Lung (tissue), 17 donors: ENCODE measurements at places on chromosomes 16 and 17. TPM values are rescaled to one million over a fixed set of nuclear protein-coding genes. Genes with fewer than 3 reads are reported as not detected.
A peak's percentile ranks its signal among the peaks of the same experiment; 100 is the strongest.

SPATA2L gene
- total RNA-seq = 17.3 TPM

MAP2K4 gene
- total RNA-seq = 63.6 TPM

HLF gene
- 9.9 TPM for total RNA-seq

MARCHF10 gene
- total RNA-seq = 13.8 TPM

PFN1 gene
- total RNA-seq = 827 TPM

TMIGD1 gene
- total RNA-seq = not detected

TRIM65 gene
- total RNA-seq = 12.7 TPM

KCNH4 gene
- 0.11 TPM for total RNA-seq

DNA sequence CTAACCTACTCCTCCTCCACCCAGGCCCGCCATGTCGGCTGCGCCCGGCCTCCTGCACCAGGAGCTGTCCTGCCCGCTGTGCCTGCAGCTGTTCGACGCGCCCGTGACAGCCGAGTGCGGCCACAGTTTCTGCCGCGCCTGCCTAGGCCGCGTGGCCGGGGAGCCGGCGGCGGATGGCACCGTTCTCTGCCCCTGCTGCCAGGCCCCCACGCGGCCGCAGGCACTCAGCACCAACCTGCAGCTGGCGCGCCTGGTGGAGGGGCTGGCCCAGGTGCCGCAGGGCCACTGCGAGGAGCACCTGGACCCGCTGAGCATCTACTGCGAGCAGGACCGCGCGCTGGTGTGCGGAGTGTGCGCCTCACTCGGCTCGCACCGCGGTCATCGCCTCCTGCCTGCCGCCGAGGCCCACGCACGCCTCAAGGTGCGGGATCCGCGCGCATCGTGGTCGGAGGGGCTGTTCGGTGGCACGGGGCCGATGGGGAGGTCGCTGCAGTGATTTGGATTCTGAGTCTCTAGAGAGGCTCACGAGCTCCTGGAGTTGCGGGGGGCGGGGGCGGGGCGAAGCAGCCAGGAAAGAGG, 878 bp downstream of the TRIM72 start:
- no peak for DNase-seq
- peak overlapping the region; percentile 3 for H3K4me3 ChIP-seq
- H3K36me3 ChIP-seq = no peaks in the 10 kb centered on the region
- peaks cover 4% of the 10 kb centered on the region for H3K4me1 ChIP-seq
- H3K27me3 ChIP-seq = no peaks in the 10 kb centered on the region
- no peak overlapping the region for H3K27ac ChIP-seq

DNA sequence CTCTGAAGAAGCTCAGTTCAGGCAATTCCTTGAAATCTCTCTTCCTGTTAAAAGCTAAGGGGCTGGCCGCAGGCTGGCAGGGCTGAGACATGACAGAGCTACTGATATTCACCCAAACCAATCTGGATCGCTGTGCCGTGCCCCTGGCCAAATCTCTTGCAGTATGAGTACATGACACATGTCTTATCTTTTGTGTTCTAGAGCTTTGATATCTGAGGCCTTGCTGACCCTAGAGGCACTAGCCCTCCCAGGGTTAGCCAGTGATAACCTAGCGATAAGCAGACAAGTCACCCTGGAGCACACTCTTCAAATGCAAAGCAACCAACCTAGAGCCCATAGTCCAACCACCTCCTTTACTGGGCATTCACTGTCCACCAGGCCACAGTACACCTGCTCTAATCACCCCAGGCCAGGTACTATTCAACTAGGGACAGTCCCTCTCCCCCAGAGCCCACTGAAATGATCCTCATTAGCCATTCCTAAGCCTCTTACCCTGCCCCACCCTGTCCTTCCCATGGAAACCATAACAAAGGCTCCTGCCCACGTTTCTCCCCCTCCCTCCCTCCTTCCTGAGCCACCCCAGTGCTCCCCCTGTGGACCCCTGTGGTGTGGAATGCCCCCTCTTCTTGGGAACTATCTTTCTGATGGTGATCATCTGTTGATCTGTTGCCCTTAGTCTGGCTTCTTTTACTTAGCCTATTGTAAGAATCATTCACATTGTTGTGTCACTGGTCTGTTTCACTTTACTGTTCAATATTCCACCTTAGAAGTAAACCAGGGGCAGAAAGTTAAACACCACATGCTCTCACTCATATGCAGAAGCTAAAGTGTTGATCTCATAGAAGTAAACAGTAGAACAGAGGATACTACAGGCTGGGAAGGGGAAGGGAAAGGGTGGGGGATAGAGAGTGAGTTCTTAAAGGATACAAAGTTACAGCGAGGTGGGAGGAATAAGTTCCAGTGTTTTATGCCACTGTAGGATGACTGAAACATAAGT, 52.5 kb downstream of the TEKT5 start:
- H3K36me3 ChIP-seq = no peaks in the 10 kb centered on the region
- no peaks in the 10 kb centered on the region for H3K27me3 ChIP-seq
- H3K27ac ChIP-seq = no peak overlapping the region
- H3K4me1 ChIP-seq = no peaks in the 10 kb centered on the region
- DNase-seq = no peak

GRCh38 chr16:25888868-25889267, 197.1 kb downstream of the HS3ST4 start:
- no peaks in the 10 kb centered on the region for H3K4me1 ChIP-seq
- H3K27ac ChIP-seq = no peak overlapping the region
- no peak overlapping the region for H3K4me3 ChIP-seq
- H3K36me3 ChIP-seq = no peaks in the 10 kb centered on the region

DNA sequence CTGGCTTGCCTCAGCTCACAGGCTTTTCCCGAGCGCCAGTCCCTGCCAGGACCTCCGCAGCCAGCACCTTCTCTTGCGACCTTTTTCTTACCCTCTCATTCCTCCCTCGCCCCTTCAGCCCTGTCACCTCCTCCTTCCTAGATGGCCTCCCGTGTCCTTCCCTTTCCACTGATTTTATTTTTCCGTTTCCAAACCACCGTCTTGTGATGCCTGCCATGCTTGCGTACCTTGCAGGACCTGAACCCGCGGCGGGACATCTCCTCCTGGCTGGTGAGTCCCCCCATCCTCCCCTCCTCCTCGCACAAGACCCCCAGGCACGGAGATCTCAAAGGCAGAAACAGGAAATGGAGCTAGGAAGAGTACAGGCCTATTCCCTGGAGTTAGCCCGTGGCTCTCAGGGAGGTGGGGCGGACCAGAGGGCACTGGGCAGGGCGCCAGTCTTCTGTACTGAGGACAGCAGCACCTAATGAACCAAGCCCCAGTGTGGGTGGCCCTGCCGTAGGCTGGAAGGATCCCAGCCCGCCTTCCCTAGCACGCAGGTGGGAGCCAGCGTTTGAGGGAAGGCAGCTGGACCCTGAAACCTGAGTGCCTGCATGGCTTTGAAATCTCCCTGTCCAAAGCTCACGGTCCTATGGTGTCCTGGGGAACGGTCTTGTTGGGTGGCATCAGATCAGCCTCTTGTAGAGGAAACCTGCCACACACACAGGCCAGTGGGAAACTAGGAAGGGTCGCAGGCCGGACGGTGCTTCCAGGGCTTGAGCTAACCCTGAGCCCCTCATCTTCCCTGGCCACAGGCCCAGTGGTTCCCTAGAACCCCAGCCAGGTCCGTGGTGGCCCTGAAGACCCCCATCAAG, 612 bp downstream of the CISD3 start:
- DNase-seq = peak; percentile 66
- H3K4me3 ChIP-seq = peak overlapping the region; percentile 59
- peak overlapping the region; percentile 75 for H3K27ac ChIP-seq
- no peaks in the 10 kb centered on the region for H3K27me3 ChIP-seq
- no peaks in the 10 kb centered on the region for H3K36me3 ChIP-seq

GRCh38 chr17:74211912-74212208, 1.5 kb upstream of the TTYH2 start:
- no peaks in the 10 kb centered on the region for H3K27me3 ChIP-seq
- H3K4me3 ChIP-seq = no peak overlapping the region
- no peak for DNase-seq

- no peaks in the 10 kb centered on the region for H3K36me3 ChIP-seq
- no peak for DNase-seq
- no peaks in the 10 kb centered on the region for H3K27me3 ChIP-seq
These were observed 627.4 kb downstream of the KCNJ2 start for GRCh38 chr17:70796757-70797156.

- H3K4me1 ChIP-seq = no peaks in the 10 kb centered on the region
- no peak for DNase-seq
- H3K4me3 ChIP-seq = no peak overlapping the region
- H3K36me3 ChIP-seq = no peaks in the 10 kb centered on the region
- no peak overlapping the region for H3K27ac ChIP-seq
These were observed 114.0 kb downstream of the SPECC1 start for GRCh38 chr17:20123209-20123608.

DNA sequence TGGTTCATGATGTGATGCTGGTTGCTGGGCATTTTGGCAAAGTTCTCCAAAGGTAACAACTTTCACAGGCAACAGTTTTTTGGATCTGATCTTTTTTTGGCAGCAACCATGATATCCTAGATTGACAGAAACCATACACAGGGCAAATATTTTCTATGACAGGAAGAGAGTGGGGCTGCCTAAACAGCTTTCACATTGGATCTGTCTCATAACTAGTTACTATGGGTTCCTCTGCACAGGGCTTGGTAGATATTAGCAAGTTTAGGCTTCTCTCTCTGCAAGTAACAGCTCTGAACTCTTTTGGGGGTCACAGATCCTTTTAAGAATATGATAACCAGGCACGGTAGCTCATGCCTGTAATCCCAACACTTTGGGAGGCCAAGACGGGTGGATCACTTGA, 28.6 kb downstream of the COG4 start:
- no peak overlapping the region for H3K4me3 ChIP-seq
- no peak overlapping the region for H3K27ac ChIP-seq
